ENCODE measurements at places on chromosomes 2 and 18.

DNA sequence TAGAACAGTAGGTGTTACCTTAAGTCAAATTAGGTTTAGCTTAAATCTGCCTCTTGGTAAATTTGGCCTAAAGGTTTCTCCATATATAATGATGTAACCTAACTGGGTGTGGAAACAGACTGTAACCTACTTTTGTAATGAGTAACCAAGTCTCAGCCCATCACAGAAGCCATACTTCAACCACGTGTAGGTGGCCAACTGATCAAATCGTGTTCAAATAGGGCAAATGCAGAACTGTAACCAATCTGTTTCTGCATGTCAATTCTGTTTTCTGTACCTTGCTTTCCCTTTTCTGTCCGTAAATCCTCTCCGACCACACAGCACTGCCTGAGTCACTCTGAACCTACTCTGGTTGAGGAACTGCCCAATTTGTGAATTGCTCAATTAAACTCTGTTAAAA, 34.0 kb upstream of the PLA2R1 start:
- DNase-seq: peak; percentile 22

- no peak for DNase-seq
Measured at GRCh38 chr2:130832296-130832940, 4.3 kb upstream of the ARHGEF4 start.

GRCh38 chr2:160207804-160208654, 8.0 kb upstream of the ITGB6 start:
- DNase-seq: peak; percentile 71

- DNase-seq: no peak
Measured at GRCh38 chr2:56813490-56813889, 629.7 kb downstream of the CCDC85A start.

DNA sequence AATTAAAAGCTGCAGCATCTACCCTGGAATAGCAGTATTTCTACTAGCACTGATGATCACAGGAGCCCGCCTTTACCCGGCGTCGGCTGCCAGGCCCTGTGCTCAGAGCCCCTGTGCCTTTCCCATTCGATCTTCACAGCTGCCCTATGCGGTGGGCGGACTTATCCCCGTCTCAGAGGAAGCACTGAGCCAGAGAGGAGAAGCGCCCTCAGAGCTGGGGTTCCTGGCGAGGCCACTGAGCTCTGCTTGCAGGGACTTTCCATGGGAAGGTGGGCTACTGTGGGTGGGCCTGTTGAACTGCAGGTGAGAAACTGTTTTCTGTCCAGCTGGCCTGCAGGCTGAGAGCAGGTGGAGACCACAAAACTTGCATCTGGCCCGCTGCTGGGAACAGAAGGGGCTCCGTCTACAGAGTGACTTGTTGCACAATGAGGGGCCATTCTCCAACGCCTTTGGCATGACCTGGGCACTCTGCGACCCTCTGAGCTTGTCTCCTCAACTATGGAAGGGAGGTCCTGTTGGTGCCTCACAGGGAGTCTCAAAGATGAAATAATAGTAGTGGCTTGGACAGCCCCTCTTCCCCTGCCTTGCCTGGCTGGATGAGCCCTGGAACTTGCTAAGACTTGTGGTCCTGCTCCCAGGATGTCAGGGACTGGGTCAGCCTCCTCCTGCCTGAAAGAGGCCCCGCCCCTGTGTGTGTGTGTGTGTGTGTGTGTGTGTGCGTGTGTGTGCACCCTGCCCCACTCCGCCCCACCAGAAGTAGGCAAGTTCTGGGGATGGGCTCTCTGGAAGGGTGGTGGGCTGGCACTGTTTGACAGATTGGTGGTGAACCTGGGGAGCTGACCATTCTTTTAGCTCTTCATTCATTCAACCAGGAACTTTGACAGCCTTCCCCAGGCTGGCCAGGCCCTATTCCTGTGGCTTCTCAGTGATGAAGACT, 32.7 kb downstream of the GLI2 start:
- DNase-seq: no peak

DNA sequence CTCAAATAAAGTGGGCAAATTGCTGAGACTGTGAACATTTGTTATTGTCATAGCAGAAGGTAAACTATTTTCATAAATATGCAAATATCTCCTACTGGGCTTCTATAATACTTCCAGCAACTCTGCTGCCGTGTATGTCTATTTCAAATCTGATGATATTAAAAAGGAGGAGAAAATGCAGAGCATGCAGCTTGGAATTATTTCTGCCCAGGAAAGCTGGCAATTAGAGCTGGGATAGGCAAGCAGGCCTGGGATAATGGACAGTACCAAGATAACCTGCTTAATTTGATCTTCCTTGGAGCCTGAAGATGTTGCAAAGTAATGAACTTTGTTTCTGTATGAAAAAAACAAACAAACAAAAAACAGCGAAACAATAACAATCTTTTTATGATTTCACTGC, 72.8 kb downstream of the HNMT start:
- DNase-seq: no peak

DNA sequence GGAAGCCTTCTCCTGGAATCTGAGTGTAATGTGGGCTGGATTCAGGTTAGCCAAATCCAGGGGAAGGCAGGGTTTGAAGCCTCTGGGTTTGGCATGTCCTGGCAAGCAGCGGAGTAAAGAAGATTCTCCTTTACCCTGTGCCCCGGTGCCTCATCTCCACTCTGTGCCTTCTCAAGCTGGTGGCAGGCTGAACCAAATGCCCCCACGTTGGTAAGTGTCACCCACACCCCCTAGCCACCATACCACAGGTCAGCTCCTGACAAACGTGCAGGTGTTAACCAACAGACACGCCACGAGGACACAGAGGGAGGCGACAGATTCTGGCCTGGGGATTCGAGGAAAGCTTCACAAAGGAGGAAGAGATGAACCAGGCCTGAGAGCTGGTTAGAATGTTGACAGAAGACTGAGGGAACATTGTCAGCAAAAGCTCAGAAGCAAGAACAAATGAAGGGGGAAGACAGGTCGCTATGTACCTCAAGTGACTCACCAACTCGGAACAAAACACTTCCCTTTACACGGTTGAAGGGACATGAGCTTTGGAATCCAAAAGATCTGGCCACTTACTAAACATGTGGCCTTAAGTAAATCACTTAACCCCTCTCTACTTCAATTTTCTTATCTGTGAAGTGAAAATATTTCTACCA, 85.2 kb upstream of the LCLAT1 start:
- no peak for DNase-seq

DNA sequence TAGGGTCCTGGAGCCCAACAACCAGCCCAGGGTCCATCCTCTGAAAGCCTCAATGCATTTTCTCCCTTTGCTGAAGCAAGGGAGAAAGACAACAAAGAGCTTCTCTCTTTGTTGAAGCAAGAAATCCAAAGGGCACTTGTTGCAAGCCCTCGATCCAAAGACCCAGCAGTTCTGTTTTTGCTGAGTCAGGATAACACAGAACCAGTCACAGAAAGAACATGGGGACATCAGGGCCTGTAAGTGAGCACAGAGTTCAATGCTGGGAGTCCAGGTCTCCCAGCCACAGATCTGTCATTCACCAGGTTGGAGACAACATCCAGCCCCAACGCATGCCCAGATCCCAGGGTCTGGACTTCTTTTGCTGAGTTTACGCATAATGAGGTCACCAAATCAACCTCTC, 315.8 kb upstream of the KLHL29 start:
- no peak for DNase-seq

- DNase-seq: no peak
Measured at GRCh38 chr18:63763831-63764600, 11.2 kb upstream of the SERPINB7 start.

- no peak for DNase-seq
Measured at GRCh38 chr2:69566669-69567068, 76.9 kb downstream of the AAK1 start.

- no peak for DNase-seq
Measured at GRCh38 chr18:33135951-33136660, 304.4 kb downstream of the CCDC178 start.

DNA sequence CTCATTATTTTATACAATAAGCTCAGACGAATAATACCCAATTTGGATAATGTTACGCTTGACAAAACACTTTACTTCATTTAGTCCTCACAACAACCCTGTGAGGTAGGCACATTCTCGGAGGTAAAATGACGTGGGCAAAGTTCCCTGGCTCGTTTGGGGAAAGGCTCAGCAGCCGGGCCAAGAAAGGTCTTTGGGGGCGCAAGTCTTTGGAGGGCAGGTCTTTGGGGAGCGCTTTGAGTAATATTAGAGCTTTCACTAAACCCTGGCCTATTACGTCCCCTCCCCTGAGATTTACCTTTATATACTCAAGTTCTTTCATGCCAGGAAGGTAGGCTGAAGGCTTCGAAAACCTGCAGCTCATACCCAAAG, 427 bp downstream of the RBKS start:
- no peak for DNase-seq

- no peak for DNase-seq
Measured at GRCh38 chr2:173193925-173194324, 118.3 kb downstream of the MAP3K20 start.

- no peak for DNase-seq
Measured at GRCh38 chr2:9076210-9076609, 72.7 kb upstream of the MBOAT2 start.

DNA sequence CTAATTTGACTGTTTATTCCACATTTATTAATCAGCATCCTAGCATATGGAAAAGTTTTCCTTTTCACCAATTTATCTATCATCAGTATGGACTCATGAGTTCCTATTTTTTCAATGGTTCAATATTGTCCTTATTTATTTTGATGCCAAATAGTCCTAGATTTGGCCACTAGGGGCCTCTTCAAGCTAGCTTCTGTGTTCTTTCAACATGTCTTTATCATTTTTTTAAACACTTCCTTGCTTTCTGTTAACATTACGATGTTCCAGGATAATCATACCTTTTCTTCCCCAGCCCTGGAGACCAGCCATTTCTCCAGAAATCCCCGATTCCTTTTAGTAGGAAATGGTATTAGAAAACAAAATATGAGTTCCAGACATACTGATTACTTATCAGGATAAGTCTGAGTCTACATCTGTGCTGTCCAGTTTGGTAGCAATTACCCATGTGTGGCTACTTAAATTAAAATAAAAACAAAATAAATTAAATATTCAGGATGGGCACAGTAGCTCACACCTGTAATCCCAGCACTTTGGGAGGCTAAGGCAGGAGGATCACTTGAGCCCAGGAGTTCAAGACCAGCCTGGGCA, 70.6 kb downstream of the RPE start:
- peak; percentile 81 for DNase-seq

GRCh38 chr2:10059552-10060335, 16.4 kb downstream of the KLF11 start:
- no peak for DNase-seq

DNA sequence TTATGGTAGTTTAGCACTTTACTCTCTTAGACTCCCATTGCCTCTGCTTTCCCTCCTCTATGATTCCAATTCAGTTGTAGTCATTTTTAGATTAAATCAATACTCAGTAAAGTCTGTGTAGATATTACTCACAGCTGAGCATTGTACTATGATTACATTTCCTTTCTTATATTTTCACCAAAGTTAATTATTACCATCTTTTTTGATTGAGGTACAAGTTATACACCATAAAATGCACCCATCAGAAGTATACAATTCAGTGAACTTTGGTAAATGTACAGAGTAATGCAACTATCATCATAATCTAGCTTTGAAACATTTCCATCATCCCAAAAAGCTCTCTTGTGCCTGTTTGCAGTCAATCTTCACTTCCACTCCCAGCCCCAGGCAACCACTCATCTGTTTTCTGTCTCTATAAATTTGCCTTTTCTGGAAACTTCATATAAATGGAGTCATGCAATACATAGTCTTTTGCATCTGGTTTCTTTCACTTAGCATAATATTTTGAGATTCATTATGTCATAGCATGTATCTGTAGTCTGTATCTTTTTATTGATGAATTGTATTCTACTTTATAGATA, 30.2 kb upstream of the ETAA1 start:
- DNase-seq: no peak

GRCh38 chr2:46951290-46952064, 35.9 kb upstream of the MCFD2 start:
- DNase-seq: peak; percentile 25

GRCh38 chr18:45670281-45670962, 53.6 kb upstream of the SLC14A1 start:
- DNase-seq: peak; percentile 98

- DNase-seq: no peak
Measured at GRCh38 chr18:73879766-73880165, 267.9 kb downstream of the FBXO15 start.

- peak; percentile 69 for DNase-seq
Measured at GRCh38 chr2:201432038-201432620, 19.1 kb downstream of the TRAK2 start.

- peak; percentile 13 for DNase-seq
Measured at GRCh38 chr2:235638541-235639427, 144.9 kb downstream of the AGAP1 start.

- no peak for DNase-seq
Measured at GRCh38 chr2:155518094-155518493, 814.4 kb downstream of the NR4A2 start.

DNA sequence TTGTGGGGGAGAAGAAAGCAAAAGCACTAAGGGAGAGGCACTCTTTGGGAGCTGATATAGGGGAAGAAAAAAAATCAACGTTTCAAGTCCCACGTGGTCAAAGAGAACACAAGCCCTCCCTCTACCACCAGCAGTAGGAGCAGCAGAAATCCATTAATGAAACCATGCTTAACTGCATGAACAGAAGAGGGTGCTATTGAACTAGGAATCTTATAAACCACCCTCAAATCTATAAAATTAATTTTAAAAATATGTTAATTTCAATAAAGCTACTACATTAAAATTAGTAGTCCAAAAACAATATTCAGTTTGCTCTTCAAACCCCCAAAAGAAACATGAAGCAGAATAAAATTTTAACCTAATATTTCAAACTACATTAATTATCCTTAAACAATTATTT, 147.8 kb downstream of the TMEM18 start:
- peak; percentile 82 for DNase-seq

- no peak for DNase-seq
Measured at GRCh38 chr2:23711979-23712755, 214.8 kb downstream of the ATAD2B start.

- DNase-seq: peak; percentile 61
Measured at GRCh38 chr2:240655931-240656886, 26.5 kb downstream of the AQP12B start.

DNA sequence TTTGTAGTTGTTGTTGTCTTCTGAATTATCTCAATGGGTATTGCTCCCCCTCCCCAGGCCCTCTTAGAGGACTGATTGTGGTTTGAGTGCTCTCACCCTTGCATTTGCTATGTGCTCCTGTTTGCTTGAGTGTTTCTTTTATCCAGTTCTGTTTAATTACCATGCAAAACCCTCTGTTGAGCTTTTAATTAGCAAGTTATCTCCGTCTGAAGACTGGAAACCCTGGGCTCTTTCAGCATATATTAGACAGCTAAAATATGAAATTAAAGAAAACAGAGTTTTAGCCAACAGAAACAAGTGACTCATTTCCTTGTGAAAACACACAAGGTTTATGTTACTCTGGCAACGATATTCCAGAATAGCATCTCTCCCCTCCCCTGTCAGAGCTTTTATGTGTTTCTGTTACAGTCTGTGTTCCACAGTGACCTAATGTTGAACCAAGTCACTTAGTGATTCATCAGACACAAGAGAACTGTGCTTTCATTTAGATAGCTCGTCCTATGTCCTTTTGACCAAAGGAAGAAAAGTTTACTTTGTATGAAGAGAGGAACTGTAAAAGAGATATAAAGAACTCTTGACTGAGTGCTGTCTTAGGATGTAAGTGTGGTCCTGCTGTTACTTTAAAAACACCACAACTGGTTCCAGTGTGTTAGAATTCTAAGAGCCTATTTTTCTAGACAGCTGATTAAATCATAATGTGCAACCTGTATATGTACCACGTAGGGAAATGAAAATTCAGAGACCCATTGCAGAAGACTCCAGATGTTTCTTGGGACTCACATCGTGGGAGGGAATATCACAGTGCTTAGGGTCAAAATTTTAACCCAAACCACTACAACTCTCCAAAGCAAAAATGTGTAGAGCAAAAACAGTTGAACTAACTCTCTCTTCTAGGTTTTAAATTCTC, 172.8 kb upstream of the RBMS1 start:
- peak; percentile 28 for DNase-seq

- no peak for DNase-seq
Measured at GRCh38 chr2:121376535-121377250, 91.7 kb upstream of the TFCP2L1 start.

Measured in hematopoietic multipotent progenitor cell treated with erythropoietin and hydrocortisone succinate and interleukin-3 and kit ligand, for 4 days (in vitro differentiated cells).